ENCODE measurements at places on chromosomes 11 and 22.

GRCh38 chr22:41863472-41863871, 30.6 kb downstream of the SREBF2 start:
- DNase-seq = no peak

DNA sequence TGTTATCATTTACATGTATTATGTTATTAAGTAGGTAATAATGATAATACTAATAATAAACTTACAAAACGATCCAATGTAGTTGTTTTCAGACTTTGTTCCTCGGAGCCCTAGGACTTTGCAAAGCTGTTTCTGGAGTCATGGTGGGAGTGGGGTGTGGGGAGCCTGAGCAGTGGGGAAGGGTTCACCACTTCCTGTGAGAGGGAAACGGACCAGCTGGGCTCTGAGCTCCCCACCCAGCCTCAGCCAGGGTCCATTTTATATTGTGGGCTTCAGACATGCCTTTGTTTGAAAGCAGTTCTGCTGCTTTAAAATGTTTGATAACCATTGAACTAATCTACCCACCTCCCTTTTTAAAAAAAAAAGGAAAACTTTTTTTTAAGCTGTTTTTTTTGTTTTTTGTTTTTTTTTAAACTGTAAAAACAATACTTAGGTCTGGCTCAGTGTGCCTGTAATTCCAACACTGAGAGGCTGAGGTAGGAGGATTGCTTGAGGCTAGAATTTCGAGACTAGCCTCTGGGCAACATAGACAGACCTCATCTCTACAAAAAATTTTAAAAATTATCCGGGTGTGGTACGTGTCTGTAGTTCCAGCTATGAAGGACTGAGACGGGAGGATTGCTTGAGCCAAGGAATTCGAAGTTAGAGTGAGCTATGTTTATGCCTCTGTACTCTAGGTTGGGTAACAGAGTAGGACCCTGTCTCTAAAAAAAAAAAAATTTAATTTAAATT, 7.0 kb downstream of the SERPING1 start:
- no peak for DNase-seq

DNA sequence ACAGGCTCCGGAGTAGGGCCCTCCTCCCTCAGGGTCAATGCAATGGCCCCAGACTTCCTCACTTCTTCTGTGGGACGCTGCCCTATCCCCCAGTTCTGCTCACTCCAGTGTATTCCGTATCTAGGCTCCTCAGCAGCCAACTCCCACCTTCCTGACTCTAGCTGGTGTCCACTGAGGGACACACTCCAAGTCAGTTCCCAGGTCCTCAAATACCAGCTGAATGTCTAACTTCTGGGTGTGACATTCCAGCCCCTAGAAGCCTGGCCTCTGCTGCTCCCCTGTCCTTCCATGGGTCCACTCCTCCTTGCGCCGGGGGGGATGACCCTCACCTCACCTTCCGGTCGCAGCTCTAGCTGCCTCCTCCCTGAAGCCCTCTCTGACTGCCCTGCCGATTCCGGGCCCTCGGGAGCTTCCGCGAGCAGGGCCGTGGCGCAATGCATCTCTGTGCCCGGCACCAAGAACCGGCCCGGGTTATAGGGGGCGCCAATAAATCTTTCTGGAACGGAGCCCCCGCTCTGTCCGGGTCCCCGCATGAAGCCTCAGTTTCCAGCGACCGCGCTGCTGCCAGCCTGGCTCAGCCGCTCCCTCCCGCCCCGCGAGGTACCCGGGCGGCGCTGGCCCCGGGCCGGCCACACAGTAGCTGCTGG, 15.4 kb downstream of the BAD start:
- peak; percentile 68 for DNase-seq

GRCh38 chr22:36221799-36222751, 17.3 kb downstream of the APOL2 start:
- no peak for DNase-seq

DNA sequence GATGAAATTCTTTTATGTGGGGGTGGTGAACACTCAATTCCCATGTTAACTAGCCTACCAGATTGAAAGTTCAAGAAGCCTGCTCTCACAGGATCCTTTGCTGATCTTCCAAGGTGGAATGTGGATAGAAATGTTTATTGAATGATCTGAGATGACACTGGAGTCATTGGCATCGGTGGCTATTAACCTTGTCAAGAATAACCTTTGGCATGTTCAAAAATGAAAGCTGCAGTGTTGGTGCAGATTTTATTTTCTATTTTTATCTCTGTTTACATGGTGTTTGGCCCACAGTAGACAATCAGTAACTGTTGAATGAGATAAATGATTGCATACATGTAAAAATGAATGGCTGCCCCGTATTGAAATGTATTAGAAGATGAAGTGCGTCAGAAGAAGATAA, 19.0 kb downstream of the MCAM start:
- DNase-seq = no peak

DNA sequence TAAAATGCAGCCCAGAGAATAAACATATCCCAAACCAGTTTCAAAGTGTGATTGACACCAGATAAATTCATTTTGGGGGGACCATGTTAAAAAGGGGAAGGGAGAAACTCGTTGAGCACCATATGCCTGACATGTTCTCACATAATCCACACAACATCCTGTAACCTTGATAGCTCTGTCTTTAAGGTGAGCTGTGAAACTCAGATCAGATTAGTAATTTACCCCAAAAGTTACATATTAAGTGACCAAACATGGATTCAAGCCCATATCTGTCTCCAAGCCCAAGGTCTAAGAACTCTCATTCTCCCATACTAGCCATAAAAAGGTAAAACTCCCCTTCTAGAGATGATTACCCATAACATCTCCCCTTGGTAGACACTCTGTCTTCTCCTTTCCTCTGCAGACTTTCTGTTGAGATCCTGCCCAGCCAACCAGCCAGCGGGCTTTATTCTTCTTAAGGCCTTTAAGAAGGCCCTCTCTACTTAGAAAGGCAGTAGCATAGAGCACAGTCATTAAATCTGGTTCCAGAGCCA, 150.7 kb downstream of the CCDC34 start:
- no peak for DNase-seq
